T-helper 1 cell (primary cell): ENCODE measurements at places on chromosomes 3 and 15.

DNA sequence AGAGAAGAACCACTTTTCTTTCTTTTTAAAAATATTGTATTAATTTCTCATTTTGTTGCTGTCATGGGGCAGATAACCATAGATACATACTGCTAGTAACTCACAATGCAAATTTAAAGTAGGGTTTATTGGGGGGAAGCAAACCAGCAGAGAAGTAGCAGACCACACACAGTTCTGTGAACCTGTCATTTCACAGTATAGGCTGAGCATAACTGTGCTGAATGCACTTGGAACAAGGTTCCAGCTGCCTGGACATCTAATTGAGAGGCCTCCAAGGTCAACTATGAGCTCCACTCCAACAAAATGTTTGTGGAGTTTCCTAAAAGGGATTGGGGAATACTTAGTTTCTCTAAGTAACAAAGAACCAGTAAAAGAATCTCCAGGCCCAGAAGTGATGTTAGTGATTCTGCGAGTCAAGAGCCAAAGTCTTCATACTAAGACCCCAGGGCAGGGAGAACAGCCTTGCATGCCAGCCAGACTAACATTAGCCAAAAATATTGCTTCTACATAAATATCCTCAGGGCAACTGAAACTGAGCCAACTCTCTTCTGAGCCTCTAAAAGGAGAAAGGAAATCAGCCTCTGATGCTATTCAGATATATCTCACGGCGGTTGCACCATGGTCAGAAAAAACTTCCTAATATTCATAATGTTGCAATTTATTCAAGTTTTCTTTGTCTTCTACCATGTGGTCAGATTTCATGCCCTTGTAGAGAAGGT, 856.4 kb upstream of the ALCAM start:
- no peak for DNase-seq

GRCh38 chr15:62904041-62904910, 138.3 kb upstream of the TPM1 start:
- no peak for DNase-seq

- DNase-seq: no peak
Observed at GRCh38 chr3:61684386-61684785, 123.0 kb downstream of the PTPRG start.

DNA sequence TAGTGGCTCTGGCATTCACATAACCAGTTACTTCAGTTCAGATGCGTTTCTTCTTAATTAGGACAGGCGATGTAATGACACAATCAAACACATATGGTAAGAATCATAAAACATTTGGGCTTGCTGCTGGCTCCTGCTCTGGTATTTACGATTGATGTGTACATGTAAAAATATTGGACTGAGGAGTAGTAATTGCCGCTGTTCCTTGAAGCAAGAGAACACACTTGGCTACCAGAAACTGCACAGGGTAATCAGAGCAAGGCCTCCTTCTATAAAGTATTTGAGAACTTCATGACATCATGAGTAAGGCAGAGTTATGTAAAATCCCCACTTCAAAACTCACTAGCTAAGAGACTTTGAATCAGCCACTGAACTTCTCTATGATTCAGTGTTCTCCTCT, 158.1 kb downstream of the SSR3 start:
- no peak for DNase-seq

DNA sequence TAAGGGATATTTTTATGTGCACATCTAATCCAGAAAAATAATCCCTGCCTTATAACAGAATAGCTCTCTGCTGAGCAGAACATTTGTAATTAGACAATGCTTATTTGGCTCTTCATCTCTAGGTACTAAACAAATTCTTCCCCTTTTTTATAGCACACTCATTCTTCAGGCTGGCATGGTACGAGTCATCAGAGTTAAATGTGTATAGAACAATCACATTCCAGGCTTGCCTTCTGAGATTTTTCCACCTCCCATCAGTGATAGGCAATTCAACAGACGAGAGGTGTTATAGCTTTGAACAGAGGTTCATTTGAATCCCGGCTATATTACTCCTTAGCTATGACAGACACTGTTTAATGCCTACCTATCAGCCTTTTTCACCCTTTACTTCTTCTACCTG, 21.4 kb upstream of the SPPL2A start:
- no peak for DNase-seq

GRCh38 chr3:35385271-35385670, 254.1 kb upstream of the ARPP21 start:
- DNase-seq: no peak

- no peak for DNase-seq
Observed at GRCh38 chr3:179794355-179794754, 141.5 kb downstream of the USP13 start.

DNA sequence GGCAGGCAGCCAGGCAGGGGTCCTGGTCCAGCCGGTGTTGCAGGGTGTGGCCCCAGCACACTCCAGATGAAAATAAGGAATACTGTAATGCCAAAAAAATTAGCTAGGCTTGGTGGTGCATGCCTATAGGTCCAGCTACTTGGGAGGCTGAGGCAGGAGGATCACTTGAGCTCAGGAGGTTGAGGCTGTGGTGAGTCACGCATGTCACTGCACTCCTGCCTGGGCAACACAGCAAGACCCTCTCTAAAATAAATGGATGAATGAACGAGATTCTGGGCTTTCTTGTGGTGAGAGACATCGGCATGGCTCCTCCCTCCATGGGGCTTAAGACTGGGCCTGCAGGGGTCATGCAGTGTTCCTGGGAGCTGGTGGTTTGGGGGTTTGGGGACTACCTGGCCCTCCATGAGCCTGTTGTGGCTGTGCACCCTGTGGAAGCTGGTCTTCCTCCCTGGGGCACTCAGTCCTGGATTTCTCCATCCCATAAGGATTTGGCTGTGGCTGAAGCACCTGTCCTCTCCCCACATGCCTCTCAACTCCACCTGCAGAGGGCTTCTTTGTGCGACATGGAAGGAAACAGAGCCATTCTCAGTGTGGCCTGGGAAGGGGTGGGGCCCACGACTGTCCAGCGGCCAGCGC, 7.6 kb upstream of the RCCD1 start:
- DNase-seq: no peak

DNA sequence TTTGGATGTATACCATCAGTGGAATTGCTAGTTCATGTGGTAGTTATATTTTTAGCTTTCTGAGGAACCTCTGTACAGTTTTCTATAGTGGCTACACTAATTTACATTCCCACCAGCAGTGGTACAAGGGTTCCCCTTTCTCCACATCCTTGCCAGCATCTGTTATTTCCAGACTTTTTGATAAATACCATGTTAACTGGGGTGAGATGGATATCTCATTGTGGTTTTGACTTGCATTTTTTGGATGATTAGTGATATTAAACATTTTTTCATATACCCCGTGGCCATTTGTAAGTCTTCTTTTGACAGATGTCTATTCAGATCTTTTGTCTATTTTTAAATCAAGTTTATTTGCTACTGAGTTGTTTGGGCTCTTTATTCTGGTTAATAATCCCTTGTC, 455.6 kb upstream of the RARB start:
- DNase-seq: no peak

DNA sequence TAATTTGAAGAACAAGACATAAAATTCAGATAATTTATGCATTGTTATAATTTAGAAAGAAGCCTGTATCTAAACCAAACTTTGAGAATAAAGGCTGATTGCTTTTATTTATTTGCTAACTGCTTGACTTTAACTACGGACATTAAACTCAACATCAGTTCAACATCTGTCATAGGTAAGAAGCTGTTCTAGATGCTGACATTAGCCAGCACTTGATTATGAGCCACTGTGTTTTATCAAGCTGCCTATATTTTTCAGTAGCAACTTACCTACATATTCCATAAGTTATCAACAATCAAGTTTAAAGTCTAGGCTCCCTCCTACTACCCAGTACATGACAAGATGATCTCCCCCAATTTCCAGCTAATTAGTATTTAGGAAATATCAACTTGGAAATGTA, 42.1 kb downstream of the USF3 start:
- no peak for DNase-seq

GRCh38 chr3:49313896-49314688, 25.8 kb downstream of the USP4 start:
- no peak for DNase-seq

GRCh38 chr3:124837730-124838186, 49.4 kb downstream of the ITGB5 start:
- no peak for DNase-seq

- DNase-seq: no peak
Observed at GRCh38 chr3:34394978-34395748, 596.7 kb downstream of the PDCD6IP start.

DNA sequence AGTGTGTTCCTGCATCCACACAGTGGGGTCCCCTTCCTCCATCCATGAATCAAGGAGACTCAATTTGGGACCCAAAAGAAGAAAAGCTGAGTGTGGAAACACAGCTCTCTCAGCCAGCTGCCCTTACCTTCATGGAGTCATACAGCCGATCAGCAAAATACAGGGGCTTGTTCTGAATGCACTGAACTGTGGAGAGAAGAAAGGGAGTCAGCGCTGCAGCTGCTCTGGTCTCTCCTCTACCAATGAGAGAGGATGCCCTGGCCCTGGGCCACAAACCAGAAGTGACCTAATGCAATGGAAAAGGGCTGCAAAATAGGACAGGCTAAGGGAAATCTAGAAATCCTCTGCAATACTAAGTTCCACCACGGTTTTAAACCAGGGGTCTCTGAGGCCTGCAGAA, 46.7 kb downstream of the ANXA2 start:
- DNase-seq: no peak

- no peak for DNase-seq
Observed at GRCh38 chr3:143084856-143085731, 34.5 kb upstream of the CHST2 start.

DNA sequence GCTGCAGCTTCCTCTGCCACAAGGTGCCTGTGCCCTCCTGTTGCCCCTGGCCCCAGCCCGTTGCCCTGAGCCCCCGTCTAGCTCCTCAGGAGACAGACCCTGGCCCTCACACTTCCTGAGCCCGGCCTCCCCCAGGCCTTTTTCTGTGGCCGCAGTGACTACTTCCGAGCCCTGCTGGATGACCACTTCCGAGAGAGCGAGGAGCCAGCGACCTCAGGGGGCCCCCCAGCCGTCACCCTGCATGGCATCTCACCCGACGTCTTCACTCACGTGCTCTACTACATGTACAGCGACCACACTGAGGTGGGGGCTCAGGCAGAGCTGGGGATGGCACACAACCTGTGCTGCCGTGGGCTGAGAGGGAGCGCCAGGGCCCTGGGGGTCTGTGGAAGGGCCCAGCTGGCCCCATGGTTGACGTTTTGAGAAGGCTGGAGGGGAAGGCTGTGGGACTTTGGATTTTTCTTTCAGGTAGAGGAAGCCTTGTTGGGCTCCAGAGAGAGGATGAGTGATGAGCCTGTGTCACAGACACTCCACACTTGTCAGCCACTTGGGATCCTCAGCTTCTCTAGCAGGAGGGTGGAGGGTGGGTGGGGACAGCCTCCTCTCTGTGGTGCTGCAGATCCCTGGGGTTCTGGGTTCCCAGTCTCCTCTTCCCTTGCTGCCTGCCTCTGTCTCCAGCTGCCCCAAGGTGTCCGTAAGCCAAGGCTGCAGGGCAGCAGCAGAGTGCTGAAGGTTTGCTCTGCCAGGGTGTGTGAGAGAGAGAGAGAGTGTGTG, 5.0 kb downstream of the ABTB1 start:
- no peak for DNase-seq

DNA sequence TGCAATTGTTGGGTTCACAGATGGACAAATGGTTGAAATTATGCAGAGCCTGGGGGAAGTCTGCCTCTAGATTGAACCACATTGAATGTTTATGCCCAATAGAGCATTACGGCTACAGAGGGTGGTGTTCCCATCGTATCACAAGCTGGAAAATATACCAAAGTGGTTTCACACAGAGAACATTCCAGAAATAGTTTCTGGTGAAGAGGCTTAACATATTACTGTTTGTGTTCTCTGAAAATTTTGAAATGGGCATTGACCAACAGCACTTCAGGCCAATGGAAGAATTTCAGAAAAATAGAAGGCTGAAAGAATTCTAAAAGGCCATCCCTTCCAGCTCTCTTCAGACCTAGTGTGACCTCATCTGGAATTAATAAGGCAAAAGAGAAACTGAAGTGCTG, 203.9 kb downstream of the NEK10 start:
- DNase-seq: no peak

- no peak for DNase-seq
Observed at GRCh38 chr3:98114264-98114663, 16.3 kb upstream of the OR5H1 start.

DNA sequence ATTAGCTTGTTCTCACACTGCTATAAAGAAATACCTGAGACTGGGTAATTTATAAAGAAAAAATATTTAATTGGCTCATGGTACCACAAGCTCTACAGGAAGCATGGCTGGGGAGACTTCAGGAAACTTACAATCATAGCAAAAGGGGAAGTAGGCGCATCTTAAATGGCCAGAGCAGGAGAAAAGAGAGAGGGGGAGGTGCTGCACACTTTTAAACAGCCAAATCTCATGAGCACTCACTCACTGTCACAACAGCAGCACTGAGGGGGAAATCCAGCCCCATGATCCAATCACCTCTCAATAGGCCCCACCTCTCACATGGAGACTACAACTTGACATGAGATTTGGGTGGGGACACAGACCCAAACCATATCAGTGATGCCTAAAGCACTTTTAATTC, 82.5 kb downstream of the DCLK3 start:
- no peak for DNase-seq

GRCh38 chr3:4755566-4755965, 223.7 kb upstream of the BHLHE40 start:
- DNase-seq: no peak

GRCh38 chr15:31131853-31132375, 30.4 kb upstream of the TRPM1 start:
- DNase-seq: no peak

- DNase-seq: peak; percentile 24
Observed at GRCh38 chr3:13045904-13046568, 27.2 kb downstream of the IQSEC1 start.

DNA sequence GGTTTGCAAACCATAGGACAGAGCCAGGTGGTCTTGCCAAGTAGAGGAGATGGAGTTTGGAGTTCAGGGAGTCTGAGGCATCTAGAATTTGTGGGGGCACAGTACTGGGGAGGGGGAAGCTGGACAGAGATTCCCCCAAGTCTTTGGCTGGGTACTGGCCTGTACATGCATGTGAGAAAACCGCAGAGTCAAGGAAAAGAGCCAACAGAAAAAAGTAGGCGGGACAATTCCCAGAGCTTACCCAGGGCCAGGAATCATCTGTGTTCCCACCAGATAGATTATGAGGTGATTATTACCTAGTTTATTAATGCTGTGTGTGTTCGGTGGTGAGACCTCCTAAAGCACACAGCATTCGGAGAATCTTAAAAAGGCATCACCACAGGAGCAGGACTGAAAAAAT, 11.3 kb downstream of the LYSMD4 start:
- no peak for DNase-seq

- DNase-seq: no peak
Observed at GRCh38 chr3:141960731-141961130, 84.3 kb downstream of the ATP1B3 start.

DNA sequence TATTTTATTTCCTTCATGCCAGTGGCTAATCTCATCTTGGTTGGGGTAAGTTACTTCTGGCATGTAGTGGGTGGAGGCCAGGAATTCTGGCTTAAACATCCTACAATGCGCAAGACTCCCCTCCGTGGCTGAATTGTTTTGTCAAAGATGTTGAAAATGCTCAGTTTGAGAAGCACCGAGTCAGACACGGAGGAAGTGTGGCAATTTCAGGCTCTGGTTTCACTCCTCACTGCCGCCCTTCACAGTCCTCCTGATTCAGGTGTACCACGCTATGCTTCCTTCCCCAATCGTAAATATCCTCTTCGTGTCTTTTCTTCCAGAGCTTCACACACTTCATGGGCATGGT, 150.7 kb downstream of the OPA1 start:
- DNase-seq: no peak
